ENCODE measurements at places on chromosomes 13 and 19.
A peak's percentile ranks its signal among the peaks of the same experiment; 100 is the strongest.

DNA sequence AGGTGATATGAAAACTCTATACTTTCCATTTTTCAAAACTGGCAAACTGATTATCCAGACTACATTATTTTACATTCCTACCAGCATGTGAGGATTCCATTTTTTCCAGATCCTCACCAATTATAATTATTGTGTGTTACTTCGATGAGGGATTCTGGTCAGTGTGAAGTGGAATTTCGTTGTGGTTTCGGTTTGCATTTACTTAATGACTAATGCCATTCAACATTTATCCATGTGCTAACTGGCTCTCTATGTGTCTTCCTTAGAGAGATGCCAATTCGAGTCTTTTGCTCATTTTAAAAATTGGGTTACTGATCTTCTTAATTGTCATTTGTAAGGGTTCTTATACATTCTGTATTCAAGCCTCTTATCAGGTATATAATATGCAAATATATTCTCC is 1551.3 kb upstream of the MIR17HG start:
- no peak for DNase-seq

DNA sequence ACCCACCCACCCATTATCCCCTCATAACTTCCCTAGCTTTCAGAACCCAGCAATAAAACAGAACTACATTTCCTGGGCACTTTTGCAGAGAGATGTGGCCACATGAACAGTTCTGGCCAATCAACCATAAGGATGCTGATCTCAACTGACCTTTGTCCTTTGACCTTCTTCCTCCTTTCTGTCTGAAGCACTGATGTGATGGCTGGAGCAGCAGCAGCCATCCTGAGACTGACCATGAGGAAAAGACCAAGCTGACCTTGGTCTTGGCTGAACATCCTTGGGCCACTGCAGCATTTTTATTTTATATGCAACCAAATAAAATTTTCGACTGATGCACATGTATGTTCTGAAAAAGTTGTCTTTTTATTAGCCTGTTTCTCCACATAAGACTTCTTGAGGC is 33.1 kb upstream of the CACNA1A start:
- no peak for DNase-seq

DNA sequence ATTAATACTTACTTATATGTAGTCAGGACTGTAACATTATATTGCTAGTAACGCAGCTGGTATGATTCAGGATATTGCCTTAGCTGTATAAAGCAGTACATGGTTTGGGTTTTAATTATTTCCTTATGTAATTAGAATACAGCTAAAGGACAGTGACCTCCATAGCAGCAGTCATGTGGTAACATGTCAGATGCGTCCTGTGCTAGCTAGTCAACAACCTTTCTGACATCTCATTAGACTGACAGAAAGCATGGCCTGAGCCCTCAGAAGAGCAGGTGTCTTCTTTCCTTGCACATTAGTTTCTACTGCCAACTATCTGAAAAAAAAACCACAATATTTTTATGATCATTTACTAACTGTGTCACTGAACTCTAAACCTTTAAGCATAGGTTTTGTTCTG is 122.2 kb downstream of the MAB21L1 start:
- DNase-seq, result no peak

GRCh38 chr13:48493851-48494250 is 39.0 kb downstream of the RCBTB2 start:
- DNase-seq, result peak; percentile 66

DNA sequence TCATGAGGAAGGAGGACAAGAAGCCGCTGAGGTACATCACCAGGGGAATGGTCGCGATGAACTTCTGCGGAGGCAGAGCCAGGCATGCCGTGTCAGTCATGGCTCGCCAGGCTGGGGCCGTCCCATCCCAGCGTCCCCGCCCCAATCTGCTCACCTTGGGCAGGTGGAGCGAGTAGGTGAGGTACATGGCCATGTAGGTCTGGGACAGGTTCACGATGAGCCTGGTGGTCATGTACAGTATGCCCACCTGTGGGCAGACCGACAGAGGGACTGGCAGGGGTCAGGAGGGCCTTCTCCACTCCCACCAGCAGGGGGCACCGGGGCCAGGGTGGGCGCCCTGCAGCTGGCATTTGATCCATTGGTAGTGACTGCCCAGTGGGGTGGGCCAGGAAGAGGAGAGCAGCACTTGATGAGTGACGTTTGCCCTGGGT is 8.3 kb downstream of the TEKTIP1 start:
- DNase-seq, result no peak

DNA sequence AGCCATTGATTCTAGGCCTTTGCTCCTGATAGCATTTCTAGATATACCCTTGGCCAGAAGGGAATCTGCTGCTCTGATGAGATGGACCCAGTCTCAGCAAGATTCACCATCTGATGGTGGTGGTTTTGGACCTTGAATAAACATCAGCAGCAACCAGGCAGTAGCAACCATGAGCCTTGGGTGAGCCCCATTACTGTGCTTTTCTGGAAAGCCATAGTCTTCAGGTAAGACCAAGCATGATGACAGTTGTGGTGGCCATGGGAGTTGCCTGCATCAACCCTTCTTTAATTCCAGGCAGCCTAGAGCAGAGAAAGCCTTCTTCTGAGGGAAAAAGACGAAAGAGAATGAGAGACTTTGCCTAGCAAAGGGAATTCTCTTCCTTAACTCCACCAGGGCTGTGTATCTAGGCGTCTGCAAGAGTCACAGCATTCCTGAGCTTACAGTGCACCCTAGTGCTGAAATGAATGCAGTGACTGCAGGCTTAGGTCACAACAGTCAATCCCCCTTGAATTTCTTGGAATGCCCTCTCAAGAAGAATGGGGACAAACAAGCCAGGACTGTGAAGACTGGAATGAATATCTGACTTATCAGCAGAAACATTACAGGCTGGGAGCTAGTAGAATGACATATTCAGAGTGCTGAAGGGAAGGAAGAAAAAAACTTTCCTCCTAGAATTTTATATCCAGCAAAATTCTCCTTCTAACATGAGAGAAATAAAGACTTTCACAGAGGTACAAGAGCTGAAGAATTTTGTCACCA is 942.4 kb upstream of the PCDH20 start:
- peak; percentile 4 for DNase-seq

DNA sequence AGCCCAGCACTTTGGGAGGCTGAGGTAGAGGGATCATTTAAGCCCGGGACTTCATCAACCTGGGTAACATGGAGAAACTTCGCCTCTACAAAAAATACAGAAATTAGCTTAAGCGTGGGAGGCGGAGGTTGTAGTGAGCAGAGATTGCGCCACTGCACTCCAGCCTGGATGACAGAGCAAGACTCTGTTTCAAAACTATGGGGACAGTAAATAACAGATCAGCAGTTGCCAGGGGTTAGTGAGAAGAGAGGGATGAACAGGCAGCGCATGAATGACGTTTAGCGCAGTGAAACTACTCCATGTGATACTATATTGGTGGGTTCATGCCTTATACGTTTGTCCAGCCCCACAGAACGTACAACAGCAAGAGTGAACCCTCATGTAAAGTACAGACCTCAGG is 7.1 kb upstream of the ICAM3 start:
- no peak for DNase-seq

GRCh38 chr19:6138066-6138465 is 2.6 kb downstream of the ACSBG2 start:
- no peak for DNase-seq

- DNase-seq, result no peak
These were observed 214.4 kb downstream of the SPRY2 start for GRCh38 chr13:80126389-80127068.

- no peak for DNase-seq
These were observed 5.9 kb downstream of the KLF12 start for GRCh38 chr13:74128156-74128767.

GRCh38 chr13:67238277-67238859 is 8.2 kb upstream of the PCDH9 start:
- DNase-seq, result no peak

GRCh38 chr13:42752731-42753130 is 28.7 kb upstream of the FAM216B start:
- no peak for DNase-seq

- peak; percentile 46 for DNase-seq
These were observed 6.1 kb downstream of the KLK7 start for GRCh38 chr19:50977626-50978025.

DNA sequence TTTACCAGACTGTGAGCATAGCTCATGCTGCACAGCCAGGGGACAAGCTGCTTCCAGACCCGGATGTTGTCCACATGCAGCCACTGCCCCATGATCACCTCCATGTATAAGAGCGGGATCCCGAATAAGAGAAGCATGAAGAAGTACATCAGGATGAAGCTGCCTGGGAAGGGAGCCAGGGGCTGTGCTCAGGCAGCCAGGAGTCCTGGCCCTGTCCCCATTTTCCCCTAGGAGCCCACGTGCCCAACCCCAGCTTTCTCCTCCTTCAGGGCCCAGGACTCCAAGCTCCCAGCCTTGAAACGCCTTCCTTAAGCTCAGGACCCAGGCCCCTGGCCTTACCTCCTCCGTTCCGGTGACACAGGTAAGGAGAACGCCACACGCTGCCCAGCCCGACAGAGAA is 69.3 kb downstream of the SLC6A16 start:
- DNase-seq, result no peak

- no peak for DNase-seq
These were observed 12.5 kb downstream of the PBX4 start for GRCh38 chr19:19606021-19606420.

GRCh38 chr19:5542665-5543064 is 25.1 kb downstream of the TINCR start:
- DNase-seq, result no peak

- DNase-seq, result no peak
These were observed 211.5 kb downstream of the URI1 start for GRCh38 chr19:30153326-30154210.

GRCh38 chr19:51246164-51246552 is 4.7 kb upstream of the SIGLECL1 start:
- DNase-seq, result no peak

GRCh38 chr13:40666933-40667621 is 636 bp upstream of the FOXO1 start:
- DNase-seq, result no peak

DNA sequence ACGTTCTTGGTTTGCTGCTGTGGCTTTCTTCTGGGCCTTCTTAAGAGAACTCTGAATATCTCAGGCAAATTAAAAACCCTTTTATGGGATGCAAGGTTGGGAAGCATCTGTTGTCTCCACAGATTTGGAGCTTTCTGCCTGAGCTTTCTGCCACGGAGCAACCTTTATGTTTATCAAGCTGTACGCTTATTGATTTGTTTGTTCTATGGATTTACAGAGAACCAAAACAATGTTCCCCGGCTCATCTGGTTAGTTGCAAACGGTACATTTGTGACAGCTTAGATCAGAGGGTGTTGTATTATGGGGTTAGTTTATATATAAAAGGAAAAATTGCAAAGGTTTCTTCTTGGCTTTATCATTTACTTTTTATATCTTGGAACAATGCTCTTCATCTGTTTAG is 479.6 kb downstream of the DIAPH3 start:
- DNase-seq, result no peak

- no peak for DNase-seq
These were observed 327.9 kb downstream of the GPC6 start for GRCh38 chr13:93554514-93554913.

- DNase-seq, result no peak
These were observed 211.3 kb downstream of the RBM26 start for GRCh38 chr13:79194727-79195126.

GRCh38 chr19:48372904-48373303 is 8.7 kb downstream of the SYNGR4 start:
- DNase-seq, result no peak

GRCh38 chr19:52351512-52351911 is 15.5 kb downstream of the ZNF610 start:
- DNase-seq, result no peak

DNA sequence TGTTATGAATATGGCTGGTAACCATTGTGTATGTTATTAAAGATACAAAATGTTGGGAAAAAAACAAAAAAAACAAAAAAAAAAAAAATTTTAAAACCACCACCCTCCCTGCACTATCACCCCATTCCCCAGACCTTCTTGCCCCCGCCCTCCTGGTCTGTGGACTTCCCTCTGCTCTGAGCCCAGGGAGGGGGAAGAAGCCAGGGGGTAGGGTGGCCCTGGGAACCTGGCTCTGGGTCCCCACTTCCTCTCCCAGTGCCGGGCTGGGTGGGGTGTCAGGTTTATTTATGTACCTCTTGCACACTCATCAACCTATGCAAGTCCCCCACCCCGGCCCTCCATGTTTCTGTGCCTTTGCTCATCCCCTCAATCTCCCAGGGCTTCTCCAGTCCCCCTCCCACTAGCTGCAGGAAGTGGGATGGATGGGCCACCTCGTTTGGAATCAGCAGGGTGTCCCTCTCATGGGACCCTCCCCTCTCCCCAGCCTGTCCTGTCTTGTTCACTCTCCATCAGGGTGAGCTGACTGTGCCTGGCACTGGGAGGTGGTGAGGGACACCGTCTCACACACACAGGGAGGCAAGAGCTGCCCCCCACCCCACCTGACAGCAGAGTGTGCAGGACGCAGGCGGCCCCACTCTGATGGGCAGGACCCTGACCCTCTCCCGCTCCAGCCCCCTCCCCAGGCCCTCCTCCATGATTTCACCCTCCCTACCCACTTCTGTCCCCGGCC is 5.9 kb downstream of the PAF1 start:
- no peak for DNase-seq

- DNase-seq, result no peak
These were observed 34.6 kb downstream of the NHLRC3 start for GRCh38 chr13:39072842-39073241.

DNA sequence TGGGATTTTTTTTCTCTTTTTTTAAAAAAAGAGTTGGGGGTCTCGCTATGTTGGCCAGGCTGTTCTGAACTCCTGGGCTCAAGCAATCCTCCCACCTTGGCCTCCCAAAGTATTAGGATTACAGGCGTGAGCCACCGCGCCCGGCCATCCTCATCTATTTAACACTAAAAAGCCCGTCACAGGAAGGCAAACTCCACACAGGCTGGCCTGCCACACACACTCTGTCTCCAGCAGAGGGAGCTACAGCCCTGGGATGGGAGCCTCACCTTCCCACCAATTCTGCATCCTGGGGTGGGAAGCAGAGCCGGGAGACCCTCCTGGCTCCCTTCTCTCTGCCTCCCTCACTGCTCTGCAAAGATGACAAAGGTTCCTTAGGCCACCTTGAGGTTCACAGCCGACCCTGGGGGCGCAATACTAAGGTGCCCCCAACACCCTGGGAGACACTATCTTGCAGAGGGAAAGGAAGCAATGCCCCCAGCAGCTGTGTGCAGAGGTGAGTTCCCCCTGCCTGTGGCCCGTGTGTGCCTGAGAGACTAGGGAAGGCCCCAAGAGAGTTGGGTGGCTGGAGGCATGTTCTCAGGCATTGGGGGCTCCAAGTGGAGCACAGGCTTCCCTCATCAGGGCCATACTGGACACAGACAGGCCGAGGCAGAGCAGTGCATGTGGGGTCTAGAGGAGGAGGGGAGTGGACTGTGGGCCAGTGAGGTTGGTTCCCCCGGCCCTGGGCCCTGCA is 27.4 kb upstream of the TIMM44 start:
- DNase-seq, result no peak

DNA sequence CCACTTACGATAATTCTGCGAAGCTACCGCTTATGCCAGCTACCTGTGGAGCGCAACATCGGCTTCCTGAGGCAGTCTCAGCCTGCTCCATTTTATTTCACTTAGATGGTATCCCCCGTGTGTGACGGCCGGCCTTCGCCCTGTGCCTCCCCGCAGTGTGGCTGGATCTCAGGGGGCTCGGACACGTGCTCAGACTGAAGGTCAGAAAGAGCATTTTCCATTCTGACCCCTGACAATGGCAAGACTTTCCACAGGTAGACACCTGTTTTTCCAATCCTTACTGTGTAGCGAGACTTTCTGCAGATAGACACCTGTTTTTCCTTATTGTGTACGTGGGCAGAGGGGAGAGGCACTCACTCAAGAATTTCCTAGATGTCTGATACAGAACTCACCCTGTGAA is 52.7 kb downstream of the ATP11A start:
- no peak for DNase-seq
